ENCODE measurements at places on chromosomes 5 and 9.

GRCh38 chr9:69719367-69719766 is 40.4 kb downstream of the PTAR1 start:
- DNase-seq = no peak

DNA sequence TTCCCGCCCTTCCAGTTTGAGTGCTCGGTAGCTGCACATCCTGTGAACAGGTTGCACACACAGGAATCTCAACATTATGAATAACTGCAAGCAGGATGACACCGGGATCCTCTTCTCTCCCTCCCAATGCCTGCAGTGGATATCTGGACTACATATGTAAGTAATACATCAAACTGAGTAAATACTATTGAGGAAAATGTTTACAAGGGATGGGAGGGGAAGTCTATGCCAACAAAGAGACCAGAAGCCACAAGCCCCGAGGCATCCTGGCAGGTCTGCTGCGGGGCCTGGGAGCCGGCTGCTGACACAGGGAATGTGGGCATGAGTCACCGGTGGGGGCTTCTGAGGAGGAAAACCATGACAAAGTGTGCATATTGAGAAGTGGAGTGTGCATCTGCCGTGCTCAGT is 8.6 kb upstream of the ANKRD33B start:
- DNase-seq = peak; percentile 78

GRCh38 chr5:91352831-91353695 is 30.1 kb downstream of the ARRDC3 start:
- DNase-seq = no peak

GRCh38 chr9:109922617-109923470 is 142.8 kb downstream of the PALM2AKAP2 start:
- no peak for DNase-seq
